ENCODE measurements at places on chromosomes 2 and 18. TPM values are rescaled to one million over a fixed set of nuclear protein-coding genes. Genes with fewer than 3 reads are reported as not detected.

DNAJC10 gene
- total RNA-seq = 27.1 TPM

SLC30A3 gene
- 0.52 TPM for total RNA-seq

TGFA gene
- under 0.01 TPM for total RNA-seq

CSRNP3 gene
- total RNA-seq = 18.8 TPM

UGT1A10 gene
- total RNA-seq = not detected

CCBE1 gene
- total RNA-seq = 2.6 TPM

CDK5R2 gene
- total RNA-seq = not detected

GRHL1 gene
- total RNA-seq = under 0.01 TPM

CAPN14 gene
- not detected for total RNA-seq

CNGA3 gene
- 0.52 TPM for total RNA-seq

POTEJ gene
- total RNA-seq = not detected

MROH2A gene
- total RNA-seq = not detected

RUFY4 gene
- total RNA-seq = not detected

IAH1 gene
- 57.9 TPM for total RNA-seq

SLC16A14 gene
- 2.6 TPM for total RNA-seq

GPBAR1 gene
- total RNA-seq = 1.0 TPM

SLC38A11 gene
- total RNA-seq = 2.6 TPM

PRKD3 gene
- 48.5 TPM for total RNA-seq

TUBA3D gene
- 1.0 TPM for total RNA-seq

TMEM178A gene
- 4.7 TPM for total RNA-seq

TNFRSF11A gene
- 8.9 TPM for total RNA-seq

OTX1 gene
- total RNA-seq = not detected

DES gene
- 3,588 TPM for total RNA-seq

LRP1B gene
- 2.6 TPM for total RNA-seq

CRYBA2 gene
- not detected for total RNA-seq

DSG1 gene
- not detected for total RNA-seq

SNTG2 gene
- total RNA-seq = under 0.01 TPM

BCL11A gene
- 4.2 TPM for total RNA-seq

ABCG8 gene
- total RNA-seq = under 0.01 TPM

POLE4 gene
- 33.9 TPM for total RNA-seq

HOXD13 gene
- total RNA-seq = under 0.01 TPM

LIMS3 gene
- total RNA-seq = 1.6 TPM

FTCDNL1 gene
- total RNA-seq = 1.0 TPM

FBLN7 gene
- 9.9 TPM for total RNA-seq

KRCC1 gene
- total RNA-seq = 11.5 TPM

DNAH7 gene
- total RNA-seq = under 0.01 TPM

TACR1 gene
- total RNA-seq = under 0.01 TPM

CNDP1 gene
- total RNA-seq = not detected

DQX1 gene
- total RNA-seq = not detected

FZD7 gene
- total RNA-seq = 42.8 TPM

LRRC30 gene
- total RNA-seq = 9.4 TPM

SERPINB4 gene
- not detected for total RNA-seq

SCYGR4 gene
- not detected for total RNA-seq

CFAP210 gene
- not detected for total RNA-seq

NTSR2 gene
- total RNA-seq = not detected
